Left ventricle myocardium inferior (tissue), 1 donor: ENCODE measurements at places on chromosomes 1 and 21. TPM values are rescaled to one million over a fixed set of nuclear protein-coding genes. Genes with fewer than 3 reads are reported as not detected.

DNA sequence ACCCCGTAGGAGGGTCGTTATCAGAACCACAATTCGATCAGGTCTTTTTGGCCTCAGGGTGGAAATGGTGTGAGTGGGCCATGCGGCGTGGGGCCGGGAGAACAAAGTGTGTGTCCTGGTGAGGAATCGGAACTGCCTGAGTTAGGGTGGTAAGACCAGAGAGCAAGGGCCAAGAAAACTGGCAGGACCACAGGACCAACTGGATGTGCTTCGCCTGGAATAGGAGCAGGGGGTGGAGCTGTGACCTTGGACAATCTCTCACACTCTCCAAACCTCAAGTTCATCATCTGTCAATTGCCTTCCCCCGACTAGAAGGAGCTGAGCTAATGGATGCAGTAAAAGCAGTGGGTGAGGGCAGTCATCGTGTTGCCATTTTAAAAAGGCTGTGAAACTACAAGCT is 59.5 kb downstream of the NAV1 start:
- no peak for DNase-seq

DNA sequence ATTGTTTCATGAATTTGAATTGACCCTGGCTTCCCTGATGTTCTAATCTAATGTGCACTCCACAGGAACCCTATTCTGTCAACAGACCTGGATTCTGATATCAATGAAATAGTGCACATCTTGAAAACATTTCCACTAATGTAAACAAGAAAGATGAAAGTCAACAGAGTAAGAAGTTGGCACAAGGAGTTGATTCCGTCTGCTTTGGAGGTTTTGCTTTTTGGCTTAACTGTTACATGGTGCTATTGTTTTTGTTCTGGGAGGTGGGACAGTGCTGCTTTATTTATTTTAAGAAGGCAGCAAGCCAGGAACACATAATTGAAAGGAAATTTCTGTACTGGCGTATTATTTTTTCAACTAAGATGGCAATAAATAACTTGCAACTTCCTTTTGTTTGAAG is 73.3 kb downstream of the LEPR start:
- DNase-seq = no peak

HCRTR1 gene
- 0.44 TPM for total RNA-seq

PAQR6 gene
- 0.47 TPM for total RNA-seq

HES4 gene
- 34.0 TPM for total RNA-seq

- no peak for DNase-seq
These were observed 185.1 kb upstream of the GREM2 start for GRCh38 chr1:240797050-240797449.
